ENCODE measurements at places on chromosomes 5 and 9. TPM values are rescaled to one million over a fixed set of nuclear protein-coding genes. Genes with fewer than 3 reads are reported as not detected.

GRCh38 chr9:36746415-36746814 lies 173.7 kb downstream of the MELK start:
- H3K4me3 ChIP-seq = no peak overlapping the region
- peaks cover 83% of the 10 kb centered on the region for H3K27me3 ChIP-seq
- H3K4me1 ChIP-seq = no peaks in the 10 kb centered on the region
- H3K36me3 ChIP-seq = no peaks in the 10 kb centered on the region
- no peak overlapping the region for H3K27ac ChIP-seq

GRCh38 chr9:108688051-108688450 lies 167.7 kb downstream of the ACTL7B start:
- no peaks in the 10 kb centered on the region for H3K36me3 ChIP-seq
- no peak overlapping the region for H3K4me3 ChIP-seq
- H3K4me1 ChIP-seq = no peaks in the 10 kb centered on the region
- no peaks in the 10 kb centered on the region for H3K27me3 ChIP-seq

GRCh38 chr9:115770521-115770920 lies 383.1 kb upstream of the PAPPA start:
- no peaks in the 10 kb centered on the region for H3K4me1 ChIP-seq
- H3K27ac ChIP-seq = no peak overlapping the region
- no peaks in the 10 kb centered on the region for H3K36me3 ChIP-seq
- DNase-seq = no peak

AKNA gene
- 19.6 TPM for total RNA-seq

DNA sequence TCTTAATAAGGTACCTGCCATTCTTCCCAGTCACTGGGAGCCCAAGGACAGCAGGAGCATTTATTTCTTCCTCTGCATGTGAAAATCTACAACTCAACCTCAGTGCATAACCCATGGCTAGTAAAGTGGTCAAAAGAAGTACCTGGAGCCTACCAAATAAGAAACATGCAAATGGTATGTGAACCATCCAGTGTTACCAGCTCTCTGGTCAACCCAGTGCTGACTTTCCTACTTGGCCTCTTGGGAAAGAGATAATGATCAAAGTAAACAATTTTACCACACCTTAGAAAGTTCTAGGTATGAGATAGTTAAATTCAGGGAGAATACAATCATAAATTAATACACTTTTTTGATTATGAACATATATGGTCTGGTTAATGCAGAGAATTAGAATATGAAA lies 325.6 kb downstream of the ENC1 start:
- DNase-seq = no peak
- H3K36me3 ChIP-seq = no peaks in the 10 kb centered on the region
- no peaks in the 10 kb centered on the region for H3K27me3 ChIP-seq
- H3K27ac ChIP-seq = no peak overlapping the region

PAX5 gene
- not detected for total RNA-seq

DNA sequence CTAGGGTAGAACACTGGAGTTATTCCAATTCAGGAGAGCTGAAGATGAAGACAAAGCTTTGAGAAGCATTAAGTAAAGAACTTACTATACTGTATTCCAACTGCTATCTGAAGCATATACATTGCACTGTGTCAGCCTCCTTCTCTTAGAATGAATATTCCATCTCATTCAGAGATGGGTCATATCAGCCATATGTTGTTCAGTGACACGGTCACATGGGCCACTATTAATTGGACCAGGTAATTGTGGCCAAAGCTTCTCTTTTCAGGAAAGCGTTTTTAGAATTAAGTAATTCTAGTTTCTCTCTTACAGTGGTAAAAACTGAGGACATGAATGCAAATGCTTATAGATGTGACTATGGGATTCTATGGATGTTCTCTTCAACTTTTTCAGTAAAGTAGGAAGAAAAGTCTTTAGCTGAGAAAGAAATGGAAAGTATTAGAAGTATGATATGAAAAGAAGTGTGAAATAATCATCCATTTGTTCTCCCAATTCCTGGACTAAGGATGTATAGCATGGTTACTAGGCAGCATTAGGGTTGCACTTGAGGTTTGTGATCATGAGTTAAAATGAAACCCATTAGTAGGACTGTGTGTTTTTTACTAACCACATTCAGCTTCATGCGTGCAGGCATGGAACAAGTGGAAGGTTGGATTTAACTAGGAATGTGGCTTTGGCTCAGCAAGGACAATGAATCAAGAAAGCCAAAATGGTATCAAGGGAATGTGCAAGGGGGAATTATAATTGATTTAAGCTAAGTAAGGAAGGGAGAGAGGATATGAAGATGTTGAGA lies 40.9 kb downstream of the CETN3 start:
- DNase-seq = no peak
- H3K4me1 ChIP-seq = no peaks in the 10 kb centered on the region
- H3K4me3 ChIP-seq = no peak overlapping the region

SPINK7 gene
- total RNA-seq = not detected

PAEP gene
- total RNA-seq = not detected

DNA sequence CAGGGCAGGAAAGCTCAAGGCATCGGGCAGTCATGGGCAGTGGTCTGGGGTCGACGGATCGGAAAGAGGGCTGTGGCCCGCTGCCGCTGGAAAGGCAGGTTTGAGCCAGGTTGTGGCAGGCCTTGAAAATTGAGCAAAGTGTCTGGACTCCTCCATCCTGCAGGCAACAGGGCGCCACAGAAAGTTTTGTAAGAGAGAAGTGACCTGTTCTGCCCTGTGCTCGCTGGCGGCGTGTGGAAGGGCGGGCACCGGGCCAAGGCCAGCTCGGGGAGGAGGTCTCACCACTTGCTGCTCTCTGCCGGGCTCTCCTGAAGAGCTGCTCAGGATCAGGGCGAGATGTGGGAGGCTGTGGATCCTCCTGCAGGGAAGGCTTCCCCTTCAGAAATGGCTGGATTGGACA lies 41.4 kb upstream of the FAT2 start:
- H3K4me1 ChIP-seq = peaks cover 6% of the 10 kb centered on the region
- H3K27ac ChIP-seq = no peak overlapping the region
- H3K4me3 ChIP-seq = no peak overlapping the region
- DNase-seq = no peak
- H3K36me3 ChIP-seq = no peaks in the 10 kb centered on the region

- peak; percentile 53 for DNase-seq
- H3K27me3 ChIP-seq = peaks cover 3% of the 10 kb centered on the region
- H3K4me1 ChIP-seq = peaks cover 3% of the 10 kb centered on the region
- no peaks in the 10 kb centered on the region for H3K36me3 ChIP-seq
- H3K4me3 ChIP-seq = no peak overlapping the region
Measured at GRCh38 chr9:72038890-72039410, 21.5 kb downstream of the C9orf57 start.

DNA sequence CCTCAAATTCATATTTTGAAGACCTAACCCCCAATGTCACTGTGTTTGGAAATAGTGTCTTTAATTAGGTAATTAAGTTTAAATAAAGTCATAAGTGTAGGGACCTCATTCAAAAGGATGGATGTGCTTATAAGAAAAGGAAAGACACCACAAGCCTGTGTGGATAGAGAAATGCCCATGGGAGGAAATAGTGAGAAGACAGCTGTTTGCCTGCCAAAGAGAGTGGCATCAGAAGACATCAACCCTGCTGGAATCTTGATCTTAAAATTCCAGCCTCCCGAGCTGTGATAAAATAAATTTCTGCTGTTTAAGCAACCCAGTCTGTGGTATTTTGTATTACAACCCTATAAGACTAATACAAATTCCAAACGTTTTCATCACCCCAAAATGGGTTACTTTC lies 1867.9 kb upstream of the NUDT12 start:
- peaks cover 4% of the 10 kb centered on the region for H3K4me1 ChIP-seq
- no peak for DNase-seq
- H3K27me3 ChIP-seq = no peaks in the 10 kb centered on the region
- H3K27ac ChIP-seq = no peak overlapping the region
- no peak overlapping the region for H3K4me3 ChIP-seq

Measured in mesothelial cell of epicardium (in vitro differentiated cells).